Hair follicle dermal papilla cell (primary cell): ENCODE measurements at places on chromosomes 1 and 21. TPM values are rescaled to one million over a fixed set of nuclear protein-coding genes. Genes with fewer than 3 reads are reported as not detected.

LAPTM5 gene
- 0.97 TPM in 2 replicates for total RNA-seq

EXTL1 gene
- total RNA-seq: 1.3 and 2.3 TPM in 2 replicates

ATP1A4 gene
- not detected in 2 replicates for total RNA-seq

OR2L8 gene
- total RNA-seq: 0.97 TPM in 1 of 2 replicates, not detected in the other

CYP4A11 gene
- not detected in 2 replicates for total RNA-seq
